ENCODE measurements at places on chromosomes 5 and 9.

GRCh38 chr5:157571357-157571827 lies 4.2 kb downstream of the ADAM19 start:
- no peak for DNase-seq

DNA sequence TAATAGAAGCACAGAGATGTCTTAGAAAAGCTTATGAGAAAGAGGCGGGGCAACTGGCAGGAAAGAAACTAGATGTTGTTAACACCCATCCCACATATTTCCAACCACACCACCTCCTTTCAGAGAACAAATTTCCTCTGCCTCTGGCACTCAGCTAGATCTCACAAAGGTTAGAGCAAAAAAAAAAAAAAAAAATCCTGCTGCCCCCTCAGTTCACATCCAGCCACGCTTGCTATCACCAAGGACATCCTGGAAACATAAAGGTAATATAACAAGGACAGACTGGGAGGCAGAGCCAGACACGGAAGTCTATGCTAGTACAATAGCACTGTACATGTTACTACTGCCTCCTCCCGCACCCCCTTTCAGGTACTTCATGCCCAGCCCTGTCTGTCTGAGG lies 238.0 kb upstream of the PTGER4 start:
- DNase-seq: no peak

DNA sequence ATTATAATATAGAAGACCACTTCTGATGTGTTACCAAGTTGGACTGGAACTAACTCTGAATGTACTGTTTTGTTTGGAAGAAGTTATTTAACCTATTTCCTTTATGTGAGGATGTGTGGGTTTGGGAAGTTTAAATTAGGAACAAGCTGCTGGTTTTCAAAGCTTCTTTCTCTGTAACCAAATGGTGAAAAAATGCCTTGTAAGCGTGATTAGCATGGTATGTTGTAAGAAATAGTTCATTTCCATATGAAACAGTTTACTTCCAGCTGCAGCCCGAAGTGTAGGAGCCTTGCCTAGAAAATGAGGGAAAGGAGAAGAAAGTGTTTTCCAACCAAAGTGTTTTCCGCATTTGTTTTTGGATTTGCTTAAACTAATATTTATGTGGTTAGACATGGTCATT lies 36.0 kb downstream of the TTC1 start:
- DNase-seq: no peak

- DNase-seq: no peak
Observed at GRCh38 chr5:31153521-31153920, 40.0 kb upstream of the CDH6 start.

DNA sequence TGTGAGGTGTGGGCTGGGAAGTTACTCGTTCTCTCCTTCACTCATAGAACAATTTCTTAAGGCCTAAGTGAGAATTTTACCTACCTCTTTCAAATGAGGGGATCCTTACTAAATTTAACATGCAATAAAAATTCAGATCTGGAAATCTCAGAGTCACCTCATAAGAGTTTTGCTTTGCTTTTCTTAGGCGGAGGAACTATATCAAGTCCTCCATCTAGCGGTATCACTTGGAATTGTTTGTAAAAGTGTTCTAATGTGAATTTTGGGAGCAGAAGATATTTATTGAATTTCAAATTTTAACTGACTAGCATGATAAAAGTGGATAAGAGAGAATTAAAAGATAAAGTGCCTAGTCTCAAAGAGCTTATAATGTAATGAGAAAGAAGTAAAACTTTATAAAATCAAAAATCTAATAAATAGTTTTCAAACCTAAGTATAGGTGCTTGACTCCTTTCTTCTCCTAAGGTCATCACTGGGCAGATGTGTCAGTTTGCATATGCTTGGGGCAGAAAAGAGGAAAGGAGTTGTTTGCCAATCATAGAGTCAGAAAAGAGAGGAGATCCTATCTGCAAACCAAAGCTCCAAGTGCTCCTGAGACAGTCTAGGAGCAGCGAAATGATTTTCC lies 145.7 kb upstream of the DAB2 start:
- DNase-seq: no peak

GRCh38 chr5:38743562-38743961 lies 102.2 kb upstream of the OSMR start:
- no peak for DNase-seq

DNA sequence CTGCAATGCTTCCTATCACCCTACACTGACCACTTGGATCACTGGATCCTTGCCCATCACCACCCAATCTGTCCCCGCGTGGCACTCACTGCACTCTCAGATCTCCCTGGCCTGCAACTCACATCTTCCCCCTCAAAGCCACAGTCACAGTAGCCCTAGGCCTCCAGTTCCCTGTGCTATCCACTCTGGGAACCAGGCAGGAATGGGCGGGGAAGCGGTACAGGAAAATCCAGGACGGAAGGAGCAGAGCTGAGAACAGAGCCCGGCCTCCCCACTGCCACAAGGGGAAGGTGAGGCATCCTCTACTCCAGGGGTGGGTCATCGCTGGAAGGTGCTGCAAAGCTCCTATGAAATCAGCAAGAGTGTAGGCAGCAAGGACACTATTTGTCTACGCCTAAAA lies 102.6 kb downstream of the ESM1 start:
- DNase-seq: no peak

Measured in T-helper 9 cell (primary cell).